ENCODE measurements at places on chromosomes 3 and 15. TPM values are rescaled to one million over a fixed set of nuclear protein-coding genes. Genes with fewer than 3 reads are reported as not detected.

GRCh38 chr3:188562144-188562543 is 408.2 kb downstream of the LPP start:
- no peak for DNase-seq

DNA sequence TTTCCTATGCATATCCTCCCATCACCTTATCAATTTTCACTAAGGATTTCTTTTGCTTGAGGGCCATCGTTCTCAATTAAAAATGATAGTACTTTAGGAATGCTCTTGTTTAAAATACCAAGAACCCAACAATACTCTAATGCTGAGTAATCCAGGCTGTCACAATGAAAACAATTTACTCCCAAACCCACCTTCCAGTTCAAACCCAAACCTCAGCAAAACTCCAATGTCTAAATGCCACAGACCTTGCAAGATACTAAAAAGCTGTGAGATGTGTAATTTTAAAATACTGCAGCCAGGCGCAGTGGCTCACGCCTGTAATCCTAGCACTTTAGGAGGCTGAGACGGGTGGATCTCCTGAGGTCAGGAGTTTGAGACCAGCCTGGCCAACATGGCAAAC is 889.8 kb downstream of the ROBO1 start:
- DNase-seq, result peak; percentile 80

- DNase-seq, result no peak
Observed at GRCh38 chr3:41751597-41751996, 210.3 kb downstream of the ULK4 start.

The PAQR5 gene
- total RNA-seq, result 2.7 TPM
